ENCODE measurements at places on chromosomes 2 and 18. TPM values are rescaled to one million over a fixed set of nuclear protein-coding genes. Genes with fewer than 3 reads are reported as not detected.

MEIS1 gene
- total RNA-seq = 35.4 TPM

- DNase-seq = no peak
Measured at GRCh38 chr18:67582488-67582887, 66.0 kb upstream of the DSEL start.

- DNase-seq = no peak
Measured at GRCh38 chr2:151230627-151231140, 31.0 kb downstream of the RBM43 start.

ITGA4 gene
- total RNA-seq = 23.9 TPM

CD207 gene
- total RNA-seq = 0.78 TPM

GRCh38 chr2:149489452-149489851 lies 98.1 kb downstream of the MMADHC start:
- no peak for DNase-seq

GRCh38 chr2:169493360-169493759 lies 14.1 kb downstream of the BBS5 start:
- no peak for DNase-seq

- no peak for DNase-seq
Measured at GRCh38 chr2:173793709-173794565, 171.2 kb downstream of the SP3 start.

- no peak for DNase-seq
Measured at GRCh38 chr2:46171411-46171953, 125.7 kb upstream of the EPAS1 start.

- no peak for DNase-seq
Measured at GRCh38 chr18:59695551-59695950, 1.7 kb downstream of the CCBE1 start.

C2orf15 gene
- not detected for total RNA-seq

DNA sequence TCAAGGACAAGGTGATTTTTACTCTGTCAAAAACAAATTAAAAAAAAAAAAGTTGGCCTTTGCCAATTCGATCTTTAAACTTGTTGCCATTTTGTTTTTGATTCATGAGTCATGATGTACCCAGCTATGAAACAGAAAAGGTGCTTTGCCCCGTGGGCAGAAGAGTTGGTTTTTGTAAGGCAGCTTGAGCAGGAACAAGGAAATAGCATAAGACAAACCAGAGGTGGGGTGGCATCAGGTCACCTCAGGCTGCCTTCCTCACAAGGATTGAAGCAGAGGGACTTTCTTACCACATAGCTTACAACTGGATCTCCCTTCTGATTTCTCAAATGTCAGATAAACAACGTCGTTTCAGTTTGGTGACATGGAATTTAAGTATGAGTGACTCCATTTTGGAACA lies 123.8 kb downstream of the ARL4C start:
- no peak for DNase-seq

- DNase-seq = no peak
Measured at GRCh38 chr18:58136879-58137278, 92.9 kb downstream of the NEDD4L start.

- no peak for DNase-seq
Measured at GRCh38 chr2:237779521-237779920, 19.1 kb upstream of the RBM44 start.

GRCh38 chr2:219306047-219306446 lies 3.2 kb downstream of the PTPRN start:
- no peak for DNase-seq

DNA sequence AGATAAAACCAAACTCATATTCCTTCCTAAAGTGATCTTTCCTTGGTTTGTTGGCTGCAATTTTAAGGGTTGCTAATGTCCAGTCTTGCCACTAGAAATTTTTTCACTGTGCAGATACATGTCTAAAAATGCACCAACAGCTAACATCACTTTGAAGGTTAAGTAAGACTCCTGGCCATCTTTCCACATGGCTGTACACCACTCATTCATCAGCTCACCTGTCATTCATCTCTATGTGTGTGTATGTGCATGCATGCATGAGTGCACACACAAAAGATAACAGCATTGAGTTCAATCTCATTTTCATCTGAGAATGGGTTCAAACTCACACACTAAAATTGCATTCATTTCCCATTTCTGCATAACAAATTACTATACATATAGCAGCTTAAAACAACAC lies 203.8 kb downstream of the PDE11A start:
- no peak for DNase-seq

Data from aorta (tissue), 5 donors.